ENCODE measurements at places on chromosomes 7 and 10. TPM values are rescaled to one million over a fixed set of nuclear protein-coding genes. Genes with fewer than 3 reads are reported as not detected.

GRCh38 chr10:22722626-22723169 is 8.3 kb upstream of the PIP4K2A start:
- no peak for ATAC-seq

GRCh38 chr7:155722118-155722517 is 77.7 kb downstream of the RBM33 start:
- ATAC-seq: no peak

GRCh38 chr7:92667816-92668535 is 77.8 kb upstream of the FAM133B start:
- no peak for ATAC-seq

DNA sequence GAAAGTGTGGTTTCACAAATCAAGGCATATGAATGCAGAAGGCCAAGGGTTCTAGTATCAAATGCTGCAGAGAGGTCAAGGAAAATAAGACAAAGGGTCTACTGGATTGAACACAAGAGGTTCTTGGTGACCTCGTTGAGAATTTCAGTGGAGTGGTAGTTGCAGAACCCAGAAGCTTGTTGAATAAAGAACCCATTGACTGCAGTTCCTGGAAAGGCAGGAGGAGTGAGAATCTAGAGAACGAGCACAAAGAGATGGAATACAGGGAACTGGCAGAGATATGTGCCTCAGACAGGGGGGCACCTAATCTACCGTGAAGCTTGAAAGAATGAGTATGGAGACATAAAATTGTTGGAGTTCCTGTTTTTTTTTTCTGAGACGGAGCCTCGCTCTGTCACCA is 3.5 kb upstream of the SEPTIN7 start:
- no peak for ATAC-seq

GRCh38 chr10:86313621-86314041 is 53.0 kb downstream of the GRID1 start:
- ATAC-seq: no peak

DNA sequence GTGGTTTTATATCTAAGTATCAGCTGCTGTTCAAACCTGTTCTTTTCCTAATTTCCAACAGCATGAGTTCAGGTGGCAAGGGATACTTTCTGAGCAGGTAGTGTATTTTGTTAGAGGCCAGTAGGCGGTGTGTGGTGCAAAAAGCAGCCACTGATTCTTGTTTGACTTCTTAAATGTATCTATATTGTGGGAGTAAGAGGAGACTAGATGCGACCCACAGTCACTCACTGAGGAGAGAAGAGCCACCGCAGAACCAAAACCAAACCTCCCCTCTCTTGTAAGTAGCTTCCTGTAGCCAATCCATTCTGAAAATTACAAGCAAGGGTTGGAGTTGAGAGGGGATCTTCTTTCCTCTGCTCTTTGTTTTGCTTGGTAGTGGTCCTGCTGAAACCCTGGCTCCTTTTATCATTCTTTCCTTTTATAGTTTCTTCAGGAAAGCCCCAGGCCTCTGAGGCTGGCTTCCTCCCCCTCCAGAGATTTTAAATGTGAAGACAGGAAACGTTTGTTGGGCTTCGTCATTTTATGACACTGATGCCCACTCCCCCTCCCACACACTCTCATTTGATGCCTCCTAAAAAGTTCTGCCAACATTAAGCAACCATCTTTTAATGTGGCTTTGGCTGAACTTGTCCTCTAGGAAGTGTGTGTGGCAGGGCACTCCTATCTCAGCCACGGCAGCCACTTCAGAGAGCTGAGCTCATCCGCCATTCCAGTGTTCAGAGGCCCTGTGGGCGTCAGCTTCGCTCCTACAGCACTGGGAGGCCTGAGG is 566.0 kb downstream of the SUGCT start:
- ATAC-seq: peak; percentile 59

GRCh38 chr10:87878664-87879459 is 15.4 kb downstream of the PTEN start:
- no peak for ATAC-seq

DNA sequence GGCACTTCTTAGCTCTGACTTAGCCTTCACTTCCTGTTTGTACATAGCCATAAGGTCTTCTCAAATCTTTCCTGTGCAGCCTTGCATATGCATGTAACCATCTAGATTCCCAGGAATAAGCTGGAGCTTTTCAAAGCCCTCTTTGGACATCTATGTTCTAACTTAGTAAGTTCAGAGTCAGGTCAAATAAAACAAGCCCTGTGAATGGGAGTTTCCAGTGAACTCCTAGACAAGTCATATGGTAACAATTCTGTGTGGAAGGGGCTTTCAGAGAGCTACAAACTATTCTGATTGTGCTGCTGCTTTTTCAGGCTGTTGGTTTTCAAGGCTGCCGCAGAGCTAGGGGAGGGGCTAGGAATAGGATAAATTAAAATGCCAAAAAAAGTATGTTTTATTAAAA is 208.4 kb upstream of the AKR1E2 start:
- no peak for ATAC-seq

GRCh38 chr10:124063750-124064603 is 29.4 kb downstream of the CHST15 start:
- ATAC-seq: peak; percentile 81

DNA sequence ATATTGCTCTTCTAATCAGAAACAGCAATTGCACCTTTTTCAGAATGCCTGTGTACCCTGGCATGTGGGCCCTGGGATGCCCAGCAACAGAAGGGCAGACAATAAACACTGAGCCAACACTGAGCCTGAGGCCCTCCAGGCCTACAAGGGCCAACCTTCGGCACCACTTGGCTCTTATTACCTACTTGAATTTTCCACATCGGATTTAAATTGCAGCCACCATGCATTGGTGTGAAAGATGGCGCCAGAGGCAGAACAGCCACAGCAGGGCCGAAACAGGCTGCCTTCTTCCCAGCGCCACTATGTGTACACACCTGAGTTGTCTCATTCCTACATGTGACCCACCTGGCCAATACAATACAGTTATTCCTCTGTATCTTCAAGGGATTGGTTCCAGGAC is 51.4 kb upstream of the EZH2 start:
- no peak for ATAC-seq

- no peak for ATAC-seq
These were observed 159.0 kb upstream of the POM121L12 start for GRCh38 chr7:52876402-52876801.

DNA sequence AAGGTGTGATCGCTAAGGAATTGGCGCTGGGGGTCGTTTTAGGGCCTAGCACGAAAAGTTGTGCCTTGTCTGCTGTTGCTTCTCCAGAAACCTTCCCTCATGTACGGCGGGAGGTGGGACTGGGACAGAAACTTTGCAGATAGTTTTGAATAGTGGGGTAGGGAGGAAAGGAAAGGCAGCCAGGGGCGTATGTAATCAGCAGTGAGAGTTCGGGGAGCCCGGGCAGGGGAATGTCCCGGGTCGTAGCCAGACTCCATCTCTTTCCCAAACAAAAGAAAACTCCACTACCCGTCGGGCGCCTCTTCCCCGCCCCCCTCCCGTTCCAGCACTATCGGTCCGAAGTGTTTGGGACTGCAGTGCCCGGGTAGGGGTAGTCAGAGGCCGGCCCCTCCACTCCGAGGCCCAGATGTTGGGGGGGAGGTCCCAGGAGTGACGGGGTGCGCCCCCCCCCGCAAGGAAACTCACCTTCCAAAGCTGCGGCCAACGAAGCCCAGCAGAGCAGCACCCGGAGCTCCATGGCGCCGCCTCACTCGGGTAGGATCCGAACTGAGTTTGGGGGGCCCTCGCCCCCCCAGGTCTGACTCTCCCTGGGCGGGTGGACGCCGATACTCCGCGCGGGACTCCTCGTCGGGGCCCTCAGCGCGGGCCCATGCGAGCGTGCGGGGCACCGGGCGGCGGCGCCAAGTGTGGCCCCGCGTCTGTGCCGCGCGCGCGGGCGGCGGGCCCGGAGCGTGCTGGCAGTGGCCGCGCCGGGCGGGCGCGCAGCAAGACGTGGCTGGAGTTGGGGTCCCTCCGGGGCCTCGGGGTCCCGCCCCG is 601 bp downstream of the EPHB4 start:
- peak; percentile 12 for ATAC-seq

DNA sequence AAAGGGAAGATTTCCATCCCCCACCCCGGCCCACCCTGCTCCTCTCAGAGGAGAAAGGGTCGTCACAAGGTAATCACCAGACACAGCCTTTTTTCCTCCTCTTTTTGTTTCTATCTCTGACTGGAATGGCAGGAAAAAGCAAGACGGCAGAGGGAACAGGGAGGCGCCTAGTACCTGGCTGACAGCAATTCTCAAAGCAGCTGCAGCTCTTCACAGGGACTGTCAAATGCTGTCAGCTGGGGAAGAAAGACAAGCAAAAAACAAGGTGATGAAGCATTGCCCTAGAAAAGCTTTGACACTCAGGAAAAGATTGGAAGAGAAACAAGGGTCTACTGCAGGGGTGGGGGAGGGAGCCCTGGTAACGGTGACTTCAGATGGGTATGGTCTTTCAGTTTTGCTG is 52.7 kb downstream of the GNA12 start:
- ATAC-seq: no peak

DNA sequence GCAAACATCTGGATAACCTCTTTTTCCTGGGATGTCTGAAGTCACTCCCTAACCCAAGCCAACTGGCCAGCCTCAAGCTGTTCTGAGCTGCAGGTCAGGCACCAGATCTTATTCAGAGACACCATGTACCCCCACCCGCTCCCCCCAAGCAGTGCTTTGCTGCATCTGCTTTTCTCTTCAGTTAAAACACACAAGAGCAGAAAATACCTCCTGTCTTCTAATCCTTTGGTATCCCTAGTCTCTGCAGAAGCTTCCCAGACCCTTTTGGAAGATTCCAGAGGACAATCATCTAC is 3.0 kb downstream of the ZNF488 start:
- ATAC-seq: no peak

GRCh38 chr10:97683556-97684367 is 3.3 kb downstream of the AVPI1 start:
- no peak for ATAC-seq

DNA sequence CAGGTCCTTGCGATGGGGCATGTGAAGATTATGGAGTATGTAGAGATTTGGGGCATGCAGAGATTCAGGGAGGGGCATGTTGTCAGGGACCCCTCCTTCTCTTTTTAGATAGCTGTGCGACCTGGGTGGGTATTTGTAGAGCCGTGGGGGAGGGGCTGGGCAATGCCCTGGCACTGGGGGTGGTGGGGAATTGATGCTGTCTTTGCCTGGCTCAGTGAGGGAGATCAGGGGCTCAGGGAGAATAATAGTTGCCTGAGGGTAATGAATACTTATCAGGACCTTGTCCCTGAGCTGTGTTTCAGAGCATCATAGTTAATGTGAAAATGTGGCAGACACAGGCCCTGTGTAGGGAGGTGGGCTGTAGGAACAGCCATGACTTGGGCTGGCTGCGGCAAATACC is 3.5 kb downstream of the RAMP3 start:
- no peak for ATAC-seq

GRCh38 chr7:150428671-150429451 is 21.6 kb upstream of the GIMAP8 start:
- peak; percentile 87 for ATAC-seq

DNA sequence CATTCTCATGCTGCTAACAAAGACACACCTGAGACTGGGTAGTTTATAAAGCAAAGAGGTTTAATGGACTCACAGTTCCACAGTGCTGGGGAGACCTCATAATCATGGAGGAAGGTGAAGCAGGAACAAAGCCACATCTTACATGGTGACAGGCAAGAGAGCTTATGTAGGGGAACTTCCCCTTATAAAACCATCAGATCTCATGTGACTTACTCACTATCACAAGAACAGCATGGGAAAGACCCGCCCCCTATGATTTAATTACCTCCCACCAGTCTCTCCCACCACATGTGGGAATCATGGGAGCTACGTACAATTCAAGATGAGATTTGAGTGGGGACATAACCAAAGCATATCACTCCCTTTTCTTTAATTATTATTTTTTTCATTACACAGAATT is 16.6 kb downstream of the COL28A1 start:
- no peak for ATAC-seq

- no peak for ATAC-seq
These were observed 544.2 kb upstream of the PHF14 start for GRCh38 chr7:10429511-10429910.

DNA sequence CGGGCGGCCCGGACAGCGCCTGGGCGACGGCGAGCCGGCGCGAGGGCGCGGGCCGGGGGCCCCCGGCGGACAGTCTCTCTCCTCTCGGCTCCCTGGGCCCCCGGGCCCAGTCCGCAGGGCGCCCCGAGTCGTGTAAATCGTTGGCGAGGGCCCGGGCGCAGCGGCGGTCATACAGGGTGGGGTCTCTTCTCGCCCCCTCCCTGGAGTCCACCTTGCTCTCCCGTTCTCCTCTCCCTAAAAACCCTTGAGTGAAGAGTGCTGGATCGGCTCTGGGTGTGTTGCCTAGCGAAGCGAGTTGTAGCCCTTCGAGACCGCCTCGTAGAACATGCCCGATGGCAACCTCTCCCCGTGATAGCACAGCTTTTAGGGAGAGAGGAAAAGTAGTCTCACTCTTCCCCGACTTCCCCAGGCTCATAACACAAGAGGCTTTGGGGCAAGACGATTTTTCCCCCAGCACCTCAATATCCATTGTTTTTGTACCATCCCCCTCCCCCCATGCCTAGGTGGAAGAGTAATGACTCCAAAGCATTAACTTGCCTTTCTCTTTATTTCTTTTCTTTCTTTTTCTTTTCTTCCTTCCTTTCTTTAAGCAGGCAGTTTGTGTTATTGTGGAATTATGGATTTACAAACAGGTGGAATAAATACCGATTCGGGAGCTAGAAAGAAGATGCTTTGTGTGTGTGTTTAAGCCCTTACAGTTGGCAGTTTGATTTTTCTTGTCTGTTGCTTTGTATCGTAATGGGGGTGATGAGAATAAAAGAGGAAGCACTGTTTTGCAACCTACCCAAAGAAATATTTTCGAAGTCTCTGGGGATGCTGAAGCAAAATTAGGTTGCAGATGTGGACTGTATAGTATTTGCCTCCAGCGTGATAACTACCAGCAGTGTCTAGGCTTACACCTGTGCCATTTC is 822 bp downstream of the SHOC2 start:
- ATAC-seq: no peak

DNA sequence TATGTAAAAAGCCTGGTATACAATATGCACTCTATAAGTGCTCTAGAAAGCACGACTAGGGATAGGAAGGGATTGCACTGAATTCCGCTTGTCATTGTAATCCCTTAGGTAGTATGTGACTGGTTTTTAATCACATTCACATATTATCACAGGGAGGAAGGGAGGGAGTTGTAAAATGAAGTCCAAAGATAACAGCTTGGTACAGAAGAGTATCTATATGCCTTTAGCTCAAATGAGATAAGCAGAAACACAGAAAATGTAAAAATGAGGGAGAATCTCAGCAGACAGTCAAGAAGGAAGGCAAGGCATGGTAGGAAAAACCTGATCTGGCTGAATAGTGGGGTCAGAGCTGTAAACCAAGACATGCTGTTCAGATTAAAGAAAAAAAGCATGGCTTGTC is 63.4 kb downstream of the ABI1 start:
- no peak for ATAC-seq

NPTX2 gene
- not detected for total RNA-seq

C10orf67 gene
- total RNA-seq: 0.30 TPM

GTF2I gene
- 133 TPM for total RNA-seq

WDFY4 gene
- total RNA-seq: 0.90 TPM

PILRA gene
- total RNA-seq: 2.7 TPM

SPOCK2 gene
- 191 TPM for total RNA-seq

CASP2 gene
- 110 TPM for total RNA-seq

ZNF248 gene
- 18.0 TPM for total RNA-seq
